ENCODE measurements at places on chromosomes 3 and 15.

- DNase-seq: no peak
Measured at GRCh38 chr15:42092398-42093318, 1.7 kb downstream of the PLA2G4D start.

DNA sequence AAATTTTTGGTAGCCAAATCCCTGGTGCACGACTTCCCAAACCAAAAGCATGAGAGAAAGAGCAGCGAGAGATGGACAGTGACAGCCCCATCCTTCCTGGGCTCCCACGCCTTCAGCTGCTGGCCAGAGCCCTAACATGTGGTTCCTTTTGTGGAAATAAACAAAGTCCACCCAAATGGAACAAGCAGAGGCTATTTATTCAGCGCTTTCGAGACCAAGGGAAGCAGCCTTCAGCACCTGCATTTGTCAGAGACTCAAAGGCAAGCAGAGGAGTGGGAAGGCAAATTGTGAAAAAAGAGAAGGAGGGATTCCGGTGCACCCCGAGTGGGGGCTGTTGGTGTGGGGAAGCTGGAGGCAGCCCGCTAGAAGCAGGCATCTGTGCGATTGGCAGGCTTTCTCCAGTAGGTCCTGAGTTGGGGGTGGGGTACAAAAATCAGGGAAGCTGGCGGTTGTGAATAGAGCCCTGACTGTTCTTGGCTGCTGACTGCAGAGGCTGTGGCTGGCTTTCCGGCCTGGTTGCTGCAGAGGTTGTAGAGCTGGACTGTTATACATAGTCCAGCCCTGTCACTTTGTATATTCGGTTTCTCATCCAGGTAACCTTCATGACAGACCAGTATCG lies 427.2 kb downstream of the OCA2 start:
- DNase-seq: no peak

- no peak for DNase-seq
Measured at GRCh38 chr3:153783106-153783505, 338.1 kb upstream of the ARHGEF26 start.

- no peak for DNase-seq
Measured at GRCh38 chr3:175608356-175608755, 749.2 kb downstream of the NAALADL2 start.

DNA sequence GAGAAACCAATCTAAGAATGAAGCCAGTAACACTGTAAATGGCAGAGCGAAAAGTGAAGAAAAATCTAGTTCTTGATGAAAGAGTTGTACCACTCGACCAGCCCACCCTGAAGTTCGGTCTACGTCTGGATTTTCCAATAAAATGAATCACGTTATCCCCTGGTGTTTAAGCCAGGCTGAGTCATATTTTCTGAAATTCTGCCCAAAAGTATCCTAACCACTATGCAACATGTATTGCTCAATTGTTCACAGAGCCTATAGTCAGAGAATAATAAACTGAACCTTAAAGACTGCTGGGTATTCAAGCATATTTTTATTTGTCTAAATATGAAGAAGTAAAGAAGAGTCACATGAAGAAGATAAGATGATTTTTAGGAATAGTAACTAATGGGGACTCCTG lies 245.7 kb downstream of the FGF12 start:
- no peak for DNase-seq

Data from activated B cell treated with CpG ODN at 0.5 μM for 24 hours (primary cell).